ENCODE measurements at places on chromosomes 2 and 18.

GRCh38 chr2:180570864-180571263 lies 409.5 kb upstream of the UBE2E3 start:
- no peak for DNase-seq

DNA sequence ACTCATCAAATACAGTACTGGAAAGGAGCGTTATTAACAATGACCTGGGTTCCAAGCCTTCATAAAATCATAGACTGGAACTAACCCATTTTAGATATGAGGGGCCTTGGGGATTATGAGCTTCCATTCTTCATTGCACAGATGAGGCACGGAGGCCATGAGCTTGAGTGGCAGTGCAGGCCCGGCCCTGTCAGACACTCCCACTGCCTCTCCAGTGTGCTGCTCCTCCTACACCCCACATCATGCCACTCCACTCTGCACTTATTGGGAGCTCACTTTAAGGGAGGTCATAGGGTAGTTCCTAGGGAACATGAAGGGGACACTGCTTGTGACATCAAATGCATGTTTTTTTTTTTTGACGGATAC lies 77.9 kb downstream of the TSN start:
- no peak for DNase-seq

GRCh38 chr2:238173692-238174091 lies 14.9 kb downstream of the ERFE start:
- DNase-seq: no peak

GRCh38 chr2:16254356-16254965 lies 314.1 kb downstream of the MYCN start:
- no peak for DNase-seq

DNA sequence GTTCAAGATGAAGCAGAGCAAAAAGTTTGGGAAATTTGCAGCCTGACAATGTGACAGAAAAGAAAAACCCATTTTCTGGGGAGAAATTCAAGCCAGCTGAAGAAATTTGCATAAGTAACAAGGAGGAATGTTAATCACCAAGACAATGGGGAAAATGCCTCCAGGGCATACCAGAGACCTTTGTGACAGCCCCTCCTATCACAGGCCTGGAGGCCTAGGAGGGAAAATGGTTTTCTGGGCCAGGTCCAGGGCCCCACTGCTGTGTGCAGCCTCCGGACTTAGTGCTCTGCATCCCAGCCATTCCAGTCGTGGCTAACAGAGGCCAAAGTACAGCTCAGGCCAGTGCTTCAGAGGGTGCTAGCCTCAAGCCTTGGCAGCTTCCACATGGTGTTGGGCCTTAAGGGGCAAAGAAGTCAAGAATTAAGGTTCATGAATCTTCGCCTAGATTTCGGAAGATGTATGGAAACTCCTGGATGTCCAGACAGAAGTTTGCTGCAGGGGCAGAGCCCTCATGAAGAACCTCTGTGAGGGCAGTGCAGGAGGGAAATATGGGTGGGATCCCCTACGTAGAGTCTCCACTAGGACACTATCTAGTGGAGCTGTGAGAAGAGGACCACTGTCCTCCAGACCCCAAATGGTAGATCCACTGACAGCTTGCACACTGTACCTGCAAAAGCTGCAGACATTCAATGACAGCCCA lies 314.1 kb upstream of the TRIB2 start:
- DNase-seq: no peak

Measured in stimulated activated CD8-positive, alpha-beta memory T cell treated with anti-CD3 and anti-CD28 coated beads, Interleukin-4, amount 100 ng/mL, for 1 hour (primary cell).